ENCODE measurements at places on chromosomes 5 and 9. TPM values are rescaled to one million over a fixed set of nuclear protein-coding genes. Genes with fewer than 3 reads are reported as not detected.

- DNase-seq = no peak
Observed at GRCh38 chr5:54458221-54458620, 2.7 kb downstream of the HSPB3 start.

- DNase-seq = no peak
Observed at GRCh38 chr5:121108725-121109124, 644.6 kb downstream of the PRR16 start.

GRCh38 chr5:165014439-165014838 is 1509.0 kb downstream of the MAT2B start:
- no peak for DNase-seq

- DNase-seq = no peak
Observed at GRCh38 chr5:154595662-154596061, 117.6 kb upstream of the HAND1 start.

Gene LHX3
- polyA plus RNA-seq = not detected

Gene NFIB
- polyA plus RNA-seq = 21.8 TPM

DNA sequence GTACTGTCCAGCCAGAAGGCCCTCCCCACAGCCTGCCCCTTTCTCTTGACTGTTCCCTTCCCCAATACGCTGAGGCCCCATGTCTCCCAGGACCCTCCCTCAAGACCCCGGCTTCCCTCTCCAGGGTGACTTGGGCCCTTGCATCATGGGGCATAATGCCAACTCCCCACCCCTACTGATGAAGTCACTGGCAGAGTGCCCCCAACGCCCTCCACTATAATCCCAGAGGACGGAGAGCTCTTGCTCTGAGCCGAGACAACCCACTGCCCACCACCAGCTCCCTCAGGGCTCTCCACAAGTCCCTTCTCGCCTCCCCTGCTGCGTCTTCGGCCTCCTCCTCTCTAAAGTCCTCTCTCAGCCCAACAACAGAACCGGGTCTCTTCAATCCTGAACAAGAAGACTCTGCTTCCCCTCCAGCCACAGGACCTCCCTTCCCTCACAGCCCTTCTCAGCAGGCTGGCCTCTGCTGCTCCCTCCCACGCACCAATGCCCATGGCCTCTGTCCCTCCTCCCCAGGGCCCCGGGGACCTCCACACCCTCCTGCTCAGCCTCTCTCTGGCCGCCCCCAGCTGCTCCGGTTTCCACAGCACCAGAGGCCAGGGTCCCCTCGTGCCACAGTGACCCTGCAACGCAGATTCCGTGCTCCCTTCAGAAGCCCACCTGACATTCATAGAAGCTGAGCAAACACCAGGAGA is 47.6 kb downstream of the ADAMTS2 start:
- no peak for DNase-seq

Gene SAXO1
- 0.29 TPM for polyA plus RNA-seq

DNA sequence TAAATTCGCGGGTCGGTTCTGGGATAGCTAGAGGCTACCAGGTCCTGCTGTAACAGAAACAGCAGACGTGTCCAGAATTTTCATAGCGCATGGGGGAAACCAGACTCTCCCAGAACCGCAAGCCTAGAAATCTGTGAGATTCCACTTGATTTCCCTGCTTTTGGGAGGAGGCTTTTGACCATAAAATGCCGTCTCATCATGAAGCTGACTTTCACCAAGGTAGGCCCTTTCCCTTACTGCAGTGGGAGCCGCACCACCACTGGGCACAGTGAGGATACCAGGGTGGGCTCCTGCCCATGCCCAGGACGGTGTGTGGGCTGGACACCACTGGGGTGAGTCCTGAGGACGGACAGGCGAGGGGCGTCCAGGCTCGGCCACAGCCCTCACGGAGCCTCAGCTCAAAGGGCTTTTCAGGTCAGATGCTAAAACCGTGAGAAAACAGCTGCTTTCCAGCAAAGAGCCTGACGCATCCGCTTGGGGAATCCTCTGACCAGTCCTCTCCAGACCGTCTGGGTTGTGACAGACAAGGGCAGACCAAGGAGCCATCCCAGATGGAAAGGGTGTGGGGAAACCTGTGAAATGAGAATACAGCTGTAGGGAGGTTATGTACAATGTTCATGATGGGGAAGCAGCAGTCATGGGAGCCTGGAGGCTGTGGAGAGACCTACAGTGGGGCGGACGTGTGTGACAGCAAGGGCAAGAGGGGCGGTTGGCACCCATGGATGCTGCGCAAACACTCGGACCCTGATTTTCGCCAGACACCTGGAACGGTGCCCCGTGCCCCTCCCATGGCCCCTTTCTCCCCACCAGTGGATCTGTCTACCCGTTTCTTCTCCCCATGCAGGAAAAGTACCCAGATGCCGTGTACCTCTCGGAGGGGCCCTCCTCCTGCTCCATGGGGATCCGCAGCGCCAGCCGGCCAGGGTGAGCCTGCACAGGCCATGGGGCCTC is 59.2 kb downstream of the IPPK start:
- DNase-seq = no peak

Gene GABRA6
- polyA plus RNA-seq = not detected

Gene LRRC19
- polyA plus RNA-seq = 12.2 TPM

- no peak for DNase-seq
Observed at GRCh38 chr9:107174441-107174840, 108.6 kb upstream of the RAD23B start.

- DNase-seq = peak; percentile 29
Observed at GRCh38 chr5:132103332-132103951, 29.9 kb downstream of the CSF2 start.

GRCh38 chr5:94670726-94671125 is 52.3 kb downstream of the SLF1 start:
- no peak for DNase-seq

- peak; percentile 82 for DNase-seq
Observed at GRCh38 chr5:170633235-170634081, 129.6 kb downstream of the KCNIP1 start.

Gene HRH2
- 2.7 TPM for polyA plus RNA-seq

DNA sequence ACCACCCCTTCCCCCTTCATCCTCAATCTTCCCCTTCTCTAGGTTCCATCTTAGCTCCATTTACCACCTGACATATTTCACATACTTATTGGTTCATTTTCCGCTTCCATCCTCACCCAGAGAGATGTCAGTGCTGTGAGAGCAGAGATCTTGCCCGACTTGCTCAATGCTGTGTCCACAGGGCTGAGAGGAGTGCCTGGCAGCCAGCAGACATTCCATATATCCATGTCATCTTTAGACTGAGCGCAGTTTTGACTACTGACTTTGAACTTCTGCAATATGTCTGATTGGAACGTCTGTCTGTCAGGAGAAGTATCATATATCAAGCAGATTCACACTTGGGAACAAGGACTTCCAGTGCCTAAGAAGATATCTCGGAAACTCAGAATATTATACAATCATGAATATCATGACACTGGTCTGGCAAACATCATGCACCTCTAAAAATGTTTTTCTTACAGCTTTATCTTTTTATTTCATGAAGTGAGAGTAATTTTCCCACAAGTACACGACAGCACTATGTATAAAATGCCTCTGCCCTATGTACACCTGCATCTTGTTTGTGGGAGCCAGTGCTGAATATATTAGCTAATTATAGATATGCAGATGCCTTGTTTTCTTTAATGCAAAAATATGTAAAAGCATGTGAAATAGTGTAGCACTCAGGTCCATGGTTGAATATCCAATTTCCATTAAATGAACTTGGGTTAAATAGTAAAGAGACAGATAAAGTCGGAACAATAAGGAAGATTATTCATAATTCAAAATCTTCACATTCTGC is 454.0 kb upstream of the DAP start:
- no peak for DNase-seq

GRCh38 chr5:121969660-121970295 is 8.0 kb downstream of the SRFBP1 start:
- DNase-seq = no peak

DNA sequence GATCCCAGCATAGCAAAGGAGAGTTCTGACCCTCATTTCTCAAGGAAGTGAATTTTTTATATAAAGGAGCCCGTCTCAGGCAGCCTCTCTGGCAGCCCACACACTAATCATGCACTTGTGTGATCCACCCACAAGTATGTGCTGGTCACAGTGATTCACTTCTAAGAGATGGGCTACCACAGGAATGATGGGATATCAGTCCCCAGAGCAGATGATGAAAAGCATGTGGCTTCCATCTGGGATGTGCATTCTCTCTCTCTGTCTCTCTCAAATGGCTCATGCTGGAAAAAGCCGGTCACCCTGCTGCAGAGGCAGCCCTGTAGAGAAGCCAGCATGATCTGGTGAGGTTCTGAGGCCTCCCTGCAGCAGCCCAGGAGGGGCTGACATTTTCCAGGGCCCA is 74.2 kb upstream of the ADCY2 start:
- DNase-seq = no peak

Gene ENTPD8
- 0.68 TPM for polyA plus RNA-seq

DNA sequence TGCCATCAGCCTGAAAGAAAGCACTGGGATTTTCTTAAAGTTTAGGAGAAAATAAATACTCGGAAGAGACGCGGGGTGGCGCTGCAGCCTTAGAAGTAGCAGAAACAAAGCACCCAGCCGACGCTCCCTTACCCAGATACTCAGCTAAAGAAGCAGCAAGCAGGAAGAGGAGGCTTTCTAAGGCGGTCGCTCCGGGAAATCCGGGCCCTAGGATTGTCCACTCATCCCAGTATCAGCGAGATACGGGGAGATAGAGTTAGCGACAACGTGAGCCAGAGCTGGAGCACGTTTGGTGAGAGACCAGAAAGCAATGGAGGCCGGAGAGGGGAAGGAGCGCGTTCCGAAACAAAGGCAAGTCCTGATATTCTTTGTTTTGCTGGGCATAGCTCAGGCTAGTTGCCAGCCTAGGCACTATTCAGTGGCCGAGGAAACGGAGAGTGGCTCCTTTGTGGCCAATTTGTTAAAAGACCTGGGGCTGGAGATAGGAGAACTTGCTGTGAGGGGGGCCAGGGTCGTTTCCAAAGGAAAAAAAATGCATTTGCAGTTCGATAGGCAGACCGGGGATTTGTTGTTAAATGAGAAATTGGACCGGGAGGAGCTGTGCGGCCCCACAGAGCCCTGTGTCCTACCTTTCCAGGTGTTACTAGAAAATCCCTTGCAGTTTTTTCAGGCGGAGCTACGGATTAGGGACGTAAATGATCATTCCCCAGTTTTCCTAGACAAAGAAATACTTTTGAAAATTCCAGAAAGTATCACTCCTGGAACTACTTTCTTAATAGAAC is at the start of gene PCDHB2:
Gene PCDHB2 (plus strand): TSS at position 135 of the 782 bp plus-strand sequence. CDS start 176 bp downstream, at position 311.
- DNase-seq = no peak

- DNase-seq = no peak
Observed at GRCh38 chr9:127252410-127253318, 11.9 kb upstream of the GARNL3 start.

DNA sequence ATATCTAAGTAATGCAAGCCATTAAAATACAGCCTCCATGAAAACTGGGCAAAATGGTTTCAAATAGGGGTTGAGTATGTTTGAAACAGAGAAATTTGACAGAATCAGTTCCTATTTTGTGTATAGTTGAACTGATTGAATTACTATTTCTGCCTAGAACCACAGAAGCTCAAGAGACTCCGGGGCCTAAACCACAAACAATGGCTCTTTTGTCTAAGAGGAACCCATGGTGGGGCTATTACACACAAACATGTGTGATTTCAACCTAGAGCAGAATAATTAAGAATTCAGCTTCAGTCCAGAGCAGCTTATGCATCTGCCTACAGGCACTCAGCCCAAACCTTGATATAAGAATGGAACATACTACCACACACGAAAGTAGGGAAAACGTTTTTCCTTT is 171.2 kb upstream of the MPDZ start:
- no peak for DNase-seq

Gene F2RL2
- polyA plus RNA-seq = 0.89 TPM

Gene RMND5B
- 34.9 TPM for polyA plus RNA-seq

GRCh38 chr9:73816905-73817304 is 665.2 kb downstream of the ANXA1 start:
- DNase-seq = no peak

DNA sequence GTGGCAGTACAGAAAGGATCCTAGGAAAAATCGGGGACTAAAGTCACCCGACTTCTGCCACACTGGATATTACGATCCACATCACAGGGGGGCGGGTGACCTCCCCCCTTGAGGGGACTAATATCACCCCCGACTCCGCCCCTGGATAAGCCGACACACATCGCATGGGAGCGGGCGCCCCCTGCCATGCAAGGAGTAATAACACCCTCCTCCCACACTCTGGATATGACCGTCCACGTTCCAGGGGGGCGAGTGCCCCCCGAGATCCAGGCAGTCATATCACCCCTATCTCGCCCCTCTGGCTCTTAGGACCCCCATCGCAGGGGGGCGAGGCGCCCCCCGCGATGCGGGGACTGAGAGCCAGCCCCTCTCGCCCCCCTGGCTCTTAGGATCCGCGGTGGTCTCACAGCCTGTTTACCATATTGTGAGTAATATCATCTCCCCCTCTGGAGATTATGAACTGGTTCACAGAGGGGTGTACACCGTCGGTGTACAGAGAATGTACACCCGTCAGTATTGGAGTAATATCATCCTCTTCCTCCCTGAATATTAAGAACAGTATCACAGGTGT is 423.0 kb downstream of the DIRAS2 start:
- no peak for DNase-seq

DNA sequence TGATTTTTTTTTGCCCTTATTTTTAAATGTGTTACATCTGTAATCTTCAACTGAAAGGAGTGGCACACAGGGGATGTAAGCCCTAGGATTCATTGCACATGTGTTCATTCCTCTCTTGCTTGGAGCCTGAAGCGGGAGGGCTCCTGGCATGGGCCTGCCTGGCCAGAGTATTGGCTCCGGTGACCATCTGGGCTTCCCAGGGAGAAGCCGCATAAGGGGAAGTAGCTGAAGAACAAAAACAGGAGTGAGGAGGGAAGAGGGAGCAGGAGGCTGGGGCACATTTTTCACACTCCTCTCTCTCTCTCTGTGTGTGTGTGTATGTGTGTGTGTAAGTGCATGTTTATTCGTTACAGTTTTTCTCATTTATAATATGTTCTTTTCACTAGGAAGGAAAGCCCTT is 269.9 kb downstream of the PRR16 start:
- DNase-seq = no peak

- no peak for DNase-seq
Observed at GRCh38 chr5:36078430-36078829, 11.7 kb upstream of the UGT3A2 start.

- DNase-seq = no peak
Observed at GRCh38 chr5:43129161-43129560, 8.4 kb downstream of the ZNF131 start.

DNA sequence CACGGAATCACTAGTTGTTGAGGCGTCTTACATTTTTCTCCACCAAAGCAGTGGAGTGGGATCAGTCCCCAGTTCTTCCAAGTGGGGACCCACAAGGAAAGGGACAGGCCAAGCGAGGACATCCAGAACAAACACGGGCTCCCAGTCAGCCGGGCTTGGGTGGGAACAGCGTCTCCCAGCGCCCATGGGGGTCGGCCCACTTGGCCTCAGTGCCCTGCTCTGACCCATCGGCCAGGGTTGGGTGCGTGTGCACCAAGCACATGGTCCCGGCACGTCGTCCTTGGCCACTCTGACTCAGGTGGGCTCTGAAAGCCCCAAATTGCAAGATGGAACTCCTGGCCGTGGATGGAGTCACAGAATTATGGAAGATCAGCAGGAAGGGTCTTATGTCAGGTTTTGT is 37.9 kb downstream of the DBH start:
- DNase-seq = no peak

DNA sequence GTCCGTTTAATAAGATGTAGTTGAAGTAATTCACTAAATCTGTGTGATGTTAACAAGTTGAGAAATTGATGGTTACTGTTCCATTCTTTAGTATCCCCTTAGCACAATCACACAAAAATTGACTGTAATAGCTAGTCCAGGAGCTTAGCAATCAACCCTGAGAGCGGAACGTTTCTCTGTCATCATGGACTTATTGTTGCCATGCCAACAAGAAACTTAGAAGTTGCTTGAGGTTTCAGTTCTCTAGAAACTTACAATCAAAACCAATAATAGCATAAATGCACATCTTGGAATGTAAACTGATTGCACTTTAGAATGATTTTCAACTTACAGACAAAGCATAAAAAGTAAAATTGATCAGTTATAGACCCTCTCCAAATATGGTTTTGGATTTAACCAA is 125.4 kb upstream of the ANKH start:
- no peak for DNase-seq

Measured in renal cortex interstitium (tissue), 15 donors.